ENCODE measurements at places on chromosomes 5 and 9.

DNA sequence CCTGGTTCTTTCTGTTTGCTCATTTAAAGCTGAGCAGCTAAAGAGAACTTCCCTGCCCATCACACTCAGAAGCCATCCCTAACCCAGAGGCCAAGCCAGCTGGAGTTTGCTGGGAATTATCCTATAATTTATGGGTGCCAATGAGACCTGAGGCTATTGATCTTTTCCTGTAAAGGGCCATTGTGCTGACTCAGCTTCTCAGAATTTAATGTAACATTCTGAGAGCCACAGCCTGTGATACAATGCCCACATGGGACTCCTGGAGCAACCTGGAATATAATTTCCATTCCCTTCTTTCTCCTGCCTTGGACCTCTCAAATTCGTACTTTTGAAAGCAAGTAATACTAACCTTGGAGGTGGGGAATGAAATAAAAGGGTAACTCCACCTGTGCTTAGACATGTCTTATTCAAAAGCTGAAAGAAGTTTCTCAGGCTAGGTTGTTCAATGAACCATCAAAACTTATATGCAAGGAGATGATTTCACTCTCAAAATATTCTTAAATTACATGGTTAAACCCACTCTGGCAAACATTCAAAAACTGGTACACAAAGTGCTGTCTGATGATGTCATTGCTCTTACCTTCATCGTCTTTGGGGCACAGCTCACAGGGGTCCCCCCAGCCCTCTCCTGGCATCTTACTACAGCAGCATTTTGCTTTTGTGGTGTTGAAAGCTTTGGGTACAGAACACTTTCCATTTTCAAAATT is 206.7 kb downstream of the SLC12A2 start:
- no peak for DNase-seq
- no peak overlapping the region for H3K4me3 ChIP-seq
- no peaks in the 10 kb centered on the region for H3K36me3 ChIP-seq

- no peaks in the 10 kb centered on the region for H3K36me3 ChIP-seq
- H3K27ac ChIP-seq, result no peak overlapping the region
- H3K27me3 ChIP-seq, result no peaks in the 10 kb centered on the region
- H3K4me3 ChIP-seq, result no peak overlapping the region
- no peaks in the 10 kb centered on the region for H3K4me1 ChIP-seq
These were observed 79.4 kb downstream of the SNX24 start for GRCh38 chr5:122924719-122925395.

DNA sequence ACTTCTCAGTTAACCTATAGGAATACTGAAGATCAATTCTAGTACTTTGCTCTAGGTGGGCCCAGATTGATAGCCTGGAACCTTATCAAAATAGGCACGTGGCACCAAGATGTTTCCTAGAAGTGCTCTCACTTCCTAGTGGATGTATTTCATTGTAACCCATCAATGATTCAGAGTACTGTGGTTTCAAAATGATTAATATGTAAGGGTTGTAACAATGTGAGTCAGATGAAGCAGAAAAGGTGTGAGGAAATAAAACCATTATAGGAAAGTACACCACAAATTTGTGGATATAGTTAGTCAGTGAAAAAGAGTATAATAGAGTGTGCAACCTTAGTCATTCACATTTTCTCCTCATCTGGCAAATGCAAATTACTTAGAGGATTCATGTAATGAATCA is 177.3 kb upstream of the FST start:
- H3K4me1 ChIP-seq, result no peaks in the 10 kb centered on the region
- no peak overlapping the region for H3K4me3 ChIP-seq
- H3K36me3 ChIP-seq, result no peaks in the 10 kb centered on the region
- H3K27me3 ChIP-seq, result no peaks in the 10 kb centered on the region

DNA sequence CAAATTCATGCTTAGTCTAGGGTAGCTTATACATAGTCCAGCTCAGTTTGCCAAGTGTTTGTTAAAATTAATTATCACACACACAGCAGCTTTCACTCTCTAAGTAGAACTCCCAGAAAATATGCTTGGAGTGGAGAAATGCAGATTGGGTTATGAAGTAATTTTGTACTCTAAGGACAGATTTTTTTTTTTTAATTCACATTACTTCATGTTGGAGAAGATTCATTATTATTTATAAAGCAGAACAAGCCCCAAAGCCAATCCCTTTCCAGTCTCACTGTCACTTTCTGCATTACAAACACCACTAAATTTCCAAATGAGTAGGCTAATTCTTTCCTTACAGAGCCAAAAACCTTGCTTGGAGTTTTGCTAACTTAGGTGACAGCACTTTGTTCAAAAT is 11.7 kb upstream of the C9orf72 start:
- no peak for DNase-seq
- H3K4me1 ChIP-seq, result peaks cover 28% of the 10 kb centered on the region
- no peak overlapping the region for H3K4me3 ChIP-seq
- no peak overlapping the region for H3K27ac ChIP-seq

GRCh38 chr9:104608336-104608735 is 2.9 kb upstream of the OR13C2 start:
- H3K27me3 ChIP-seq, result no peaks in the 10 kb centered on the region
- peaks cover 34% of the 10 kb centered on the region for H3K4me1 ChIP-seq
- H3K27ac ChIP-seq, result no peak overlapping the region
- no peaks in the 10 kb centered on the region for H3K36me3 ChIP-seq
- peak; percentile 71 for DNase-seq

DNA sequence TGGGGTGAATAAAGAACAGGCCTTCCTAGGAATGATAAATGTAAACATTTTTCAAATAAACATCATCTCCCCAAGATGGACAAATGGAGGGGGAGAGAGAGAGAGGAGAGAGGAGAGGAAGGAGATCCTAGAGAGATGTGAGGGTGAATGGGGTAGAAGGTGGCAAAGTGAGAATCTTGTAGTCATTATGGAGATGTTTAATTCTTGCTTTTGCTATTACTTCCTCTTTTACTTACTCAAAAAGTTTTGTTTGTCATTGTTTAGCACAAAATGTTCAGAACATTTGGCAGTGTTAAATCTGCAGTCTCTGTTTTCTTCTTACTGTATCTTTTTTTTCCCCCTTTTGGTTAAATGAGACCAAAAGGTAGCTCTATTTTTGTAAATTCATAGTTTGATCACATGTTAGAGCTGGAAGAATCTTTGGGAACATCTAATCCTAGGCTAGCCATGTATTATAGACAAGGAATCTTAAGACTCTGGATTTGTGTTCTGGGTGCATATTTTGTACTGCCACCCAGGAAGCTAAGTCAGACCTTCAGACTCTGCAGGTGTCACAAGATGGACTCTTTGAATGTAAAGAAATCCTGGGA is 266.1 kb downstream of the NTRK2 start:
- no peaks in the 10 kb centered on the region for H3K4me1 ChIP-seq
- H3K27ac ChIP-seq, result no peak overlapping the region
- DNase-seq, result no peak
- no peaks in the 10 kb centered on the region for H3K27me3 ChIP-seq

GRCh38 chr5:132143148-132143547 is 69.6 kb downstream of the CSF2 start:
- no peak overlapping the region for H3K4me3 ChIP-seq
- DNase-seq, result no peak
- H3K4me1 ChIP-seq, result peaks cover 2% of the 10 kb centered on the region
- no peak overlapping the region for H3K27ac ChIP-seq

- no peak overlapping the region for H3K27ac ChIP-seq
- no peaks in the 10 kb centered on the region for H3K4me1 ChIP-seq
- DNase-seq, result no peak
- no peak overlapping the region for H3K4me3 ChIP-seq
- H3K27me3 ChIP-seq, result no peaks in the 10 kb centered on the region
These were observed 213.0 kb downstream of the CRB2 start for GRCh38 chr9:123568691-123569688.

- no peaks in the 10 kb centered on the region for H3K36me3 ChIP-seq
- no peaks in the 10 kb centered on the region for H3K4me1 ChIP-seq
- no peak overlapping the region for H3K4me3 ChIP-seq
- H3K27ac ChIP-seq, result no peak overlapping the region
- H3K27me3 ChIP-seq, result no peaks in the 10 kb centered on the region
These were observed 2.9 kb upstream of the IL17B start for GRCh38 chr5:149381986-149382338.

- no peaks in the 10 kb centered on the region for H3K36me3 ChIP-seq
- H3K27ac ChIP-seq, result no peak overlapping the region
- H3K4me3 ChIP-seq, result no peak overlapping the region
- no peak for DNase-seq
These were observed 63.9 kb downstream of the ALDH1A1 start for GRCh38 chr9:72888943-72889342.

- no peaks in the 10 kb centered on the region for H3K27me3 ChIP-seq
- H3K4me1 ChIP-seq, result peaks cover 14% of the 10 kb centered on the region
- H3K27ac ChIP-seq, result no peak overlapping the region
- DNase-seq, result peak; percentile 96
- no peaks in the 10 kb centered on the region for H3K36me3 ChIP-seq
These were observed 658 bp upstream of the PCDH1 start for GRCh38 chr5:141878711-141879425.
